ENCODE measurements at places on chromosomes 11 and 22. TPM values are rescaled to one million over a fixed set of nuclear protein-coding genes. Genes with fewer than 3 reads are reported as not detected.

ZDHHC5 gene
- total RNA-seq, result 74.0 TPM

CARD18 gene
- not detected for total RNA-seq

SCARF2 gene
- total RNA-seq, result 0.14 TPM

GAS2L1 gene
- total RNA-seq, result 1.1 TPM

BACE1 gene
- total RNA-seq, result 0.90 TPM

SNX32 gene
- total RNA-seq, result 2.4 TPM

OR5A1 gene
- total RNA-seq, result not detected

FBLN1 gene
- 0.30 TPM for total RNA-seq

PLAAT2 gene
- 0.52 TPM for total RNA-seq

PYGM gene
- total RNA-seq, result 1.6 TPM

CDON gene
- total RNA-seq, result 2.0 TPM

CXCR5 gene
- 1.6 TPM for total RNA-seq

MS4A6A gene
- not detected for total RNA-seq

XRRA1 gene
- 25.2 TPM for total RNA-seq

TRAPPC4 gene
- total RNA-seq, result 127 TPM

ATL3 gene
- total RNA-seq, result 23.2 TPM

CLP1 gene
- 22.0 TPM for total RNA-seq

PLEKHB1 gene
- total RNA-seq, result 6.8 TPM

USP2 gene
- total RNA-seq, result 0.82 TPM

SYT7 gene
- not detected for total RNA-seq

MMP3 gene
- total RNA-seq, result not detected

DEUP1 gene
- total RNA-seq, result not detected

YPEL1 gene
- 0.60 TPM for total RNA-seq

DCDC1 gene
- 0.36 TPM for total RNA-seq

NADSYN1 gene
- 66.8 TPM for total RNA-seq

CSTPP1 gene
- total RNA-seq, result 15.0 TPM

ARHGEF17 gene
- not detected for total RNA-seq

TRIM66 gene
- total RNA-seq, result 22.2 TPM

CNGA4 gene
- total RNA-seq, result 0.10 TPM

LGR4 gene
- 0.08 TPM for total RNA-seq

ART1 gene
- total RNA-seq, result not detected

SLC22A8 gene
- not detected for total RNA-seq

NTM gene
- total RNA-seq, result not detected

TBX1 gene
- not detected for total RNA-seq

ZFTA gene
- total RNA-seq, result 4.7 TPM

CHST1 gene
- total RNA-seq, result not detected

SLC25A1 gene
- total RNA-seq, result 47.9 TPM

OR8B8 gene
- not detected for total RNA-seq

FLRT1 gene
- not detected for total RNA-seq

GP1BB gene
- total RNA-seq, result not detected

STK33 gene
- 3.8 TPM for total RNA-seq

SMTNL1 gene
- not detected for total RNA-seq

THY1 gene
- total RNA-seq, result 0.30 TPM

CCDC81 gene
- 0.16 TPM for total RNA-seq

TFIP11 gene
- total RNA-seq, result 45.9 TPM

CLDN5 gene
- total RNA-seq, result not detected

MIAT gene
- total RNA-seq, result 5.9 TPM

CHRM1 gene
- not detected for total RNA-seq

OR8G1 gene
- not detected for total RNA-seq

MUC5AC gene
- total RNA-seq, result not detected

CPT1B gene
- total RNA-seq, result 33.7 TPM

CFAP300 gene
- not detected for total RNA-seq

GRAMD4 gene
- total RNA-seq, result 20.7 TPM
